ENCODE measurements at places on chromosomes 4 and X. TPM values are rescaled to one million over a fixed set of nuclear protein-coding genes. Genes with fewer than 3 reads are reported as not detected.

Gene ZNF674
- total RNA-seq = 4.5 TPM

Gene SMPX
- total RNA-seq = not detected

Gene GAGE12E
- not detected for total RNA-seq

Gene TRPC5OS
- not detected for total RNA-seq
